ENCODE measurements at places on chromosomes 6 and 20. TPM values are rescaled to one million over a fixed set of nuclear protein-coding genes. Genes with fewer than 3 reads are reported as not detected.
A peak's percentile ranks its signal among the peaks of the same experiment; 100 is the strongest.

DNA sequence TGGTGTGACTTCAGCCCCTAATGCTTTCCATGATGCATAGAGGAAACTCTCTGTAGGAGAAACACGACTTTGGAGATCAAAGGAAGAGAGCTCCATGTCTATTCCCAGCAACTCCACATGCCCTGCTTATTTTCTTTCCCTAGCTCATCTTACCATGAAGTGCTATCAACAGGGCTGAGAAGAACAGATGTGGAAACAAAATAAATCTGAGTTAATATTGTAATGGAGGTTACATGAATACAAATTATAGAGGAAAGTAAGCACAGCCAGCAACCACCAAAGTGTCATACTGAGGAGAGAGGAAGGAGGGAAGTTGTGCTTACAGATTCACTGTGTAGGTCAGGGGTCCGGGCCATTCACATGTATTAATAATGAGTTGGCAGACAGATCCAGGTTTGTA, 157.5 kb downstream of the RFPL4B start:
- no peak for DNase-seq

Gene NKX2-4
- not detected for total RNA-seq

GRCh38 chr6:154277629-154278017, 79.0 kb downstream of the IPCEF1 start:
- DNase-seq: peak; percentile 14

- DNase-seq: no peak
Measured at GRCh38 chr6:28589957-28590349, 64.3 kb downstream of the GPX5 start.

Gene CLIC5
- 1.5 TPM for total RNA-seq

- no peak for DNase-seq
Measured at GRCh38 chr6:2509711-2510110, 241.0 kb downstream of the MYLK4 start.

GRCh38 chr20:24779946-24780345, 169.1 kb upstream of the CST7 start:
- DNase-seq: no peak

DNA sequence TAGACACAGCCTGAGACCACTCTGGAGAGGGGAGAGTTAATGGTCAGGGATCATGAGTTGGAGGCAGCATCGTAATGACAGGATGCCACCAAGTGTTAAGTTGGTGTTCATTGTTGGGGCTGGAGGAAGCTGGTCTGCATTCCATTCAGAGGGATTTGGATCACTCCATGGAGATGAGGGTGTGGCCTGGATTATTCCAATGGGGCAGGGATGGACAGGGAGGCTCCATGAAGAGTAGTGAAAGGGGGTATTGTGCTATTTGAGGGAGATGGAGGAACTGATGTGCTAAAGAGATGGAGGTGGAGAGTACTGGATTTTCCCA, 1.1 kb downstream of the SAPCD1 start:
- DNase-seq: no peak

GRCh38 chr20:34110745-34111641, 1.1 kb downstream of the EIF2S2 start:
- no peak for DNase-seq

Gene LGSN
- not detected for total RNA-seq
